ENCODE measurements at places on chromosomes 4 and X.

DNA sequence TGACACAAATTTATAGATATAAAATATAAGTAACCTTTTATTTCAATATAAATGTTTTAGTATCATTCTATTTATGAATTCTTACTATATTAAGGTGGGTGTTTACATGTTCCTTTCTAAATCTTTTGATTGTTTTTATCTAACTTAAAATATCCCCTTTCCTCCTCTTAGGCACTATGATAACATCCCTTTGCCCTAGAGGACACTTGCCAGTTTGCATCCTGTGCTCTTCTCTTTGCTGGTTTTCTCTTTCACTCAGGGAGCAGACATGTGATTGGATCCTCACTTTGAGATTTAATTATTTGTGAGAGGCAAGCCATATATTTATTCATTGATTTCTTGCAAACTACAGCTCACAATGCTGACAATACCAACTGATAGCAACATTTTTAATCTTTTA, 16.2 kb downstream of the LRIT3 start:
- DNase-seq: no peak

- no peak for DNase-seq
These were observed 768 bp upstream of the CDKL5 start for GRCh38 chrX:18424482-18425198.

DNA sequence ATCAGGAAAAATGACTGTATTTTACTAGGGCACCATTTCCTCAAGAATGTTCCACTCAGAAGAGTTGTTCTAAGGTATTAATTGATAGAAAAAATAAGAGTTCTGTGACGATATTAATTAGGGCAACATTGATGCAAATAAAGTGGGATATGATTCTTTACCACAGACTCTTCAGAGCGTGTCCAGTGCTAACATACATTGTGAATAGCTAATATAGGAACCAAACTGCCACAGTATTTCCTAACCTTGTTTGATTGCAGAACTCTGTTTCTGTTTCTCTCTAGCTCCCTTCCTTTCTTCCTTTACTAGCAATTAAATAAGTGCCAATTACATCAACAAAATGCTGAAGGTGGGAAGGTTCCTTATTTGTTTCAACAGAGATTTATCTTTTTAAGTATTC, 154.1 kb upstream of the CPEB2 start:
- no peak for DNase-seq

DNA sequence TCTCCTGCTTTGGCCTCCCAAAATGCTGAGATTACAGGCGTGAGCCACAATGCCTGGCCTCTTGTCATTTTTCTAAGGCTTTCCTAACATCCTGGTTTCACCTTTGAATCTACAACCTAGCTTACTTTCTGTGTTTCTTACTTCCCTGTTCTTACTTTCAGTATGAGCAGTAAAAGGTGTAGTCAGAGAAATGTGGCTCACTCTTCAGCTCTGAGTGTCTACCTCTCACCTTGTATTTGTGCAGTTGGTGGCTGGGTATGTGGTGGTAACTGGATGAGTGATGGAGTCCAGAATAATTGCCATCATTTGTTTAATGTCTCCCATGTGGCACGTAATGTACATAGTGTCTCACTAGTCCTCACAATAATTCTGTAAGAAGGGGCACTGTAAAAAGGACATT, 19.1 kb upstream of the CXCL11 start:
- DNase-seq: no peak

GRCh38 chr4:83625821-83626220, 89.9 kb downstream of the GPAT3 start:
- DNase-seq: no peak

DNA sequence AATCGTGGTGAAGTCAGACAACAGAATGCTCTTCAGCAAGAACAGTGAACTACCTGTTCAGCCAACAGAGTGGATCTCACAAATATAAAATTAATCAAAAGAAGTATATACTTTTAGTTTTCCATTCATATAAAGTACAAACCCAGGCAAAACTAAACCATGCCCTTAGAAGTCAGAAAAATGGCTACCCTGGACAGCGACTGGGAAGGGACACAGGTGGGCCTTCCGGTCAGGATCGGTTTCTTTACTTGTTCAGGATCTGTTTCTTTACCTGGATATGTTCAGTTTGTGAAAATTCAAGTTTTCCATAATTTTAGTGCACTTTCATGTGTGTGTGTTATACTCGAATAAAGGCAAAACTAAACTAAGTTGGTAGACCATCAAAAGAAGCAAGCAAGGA, 12.4 kb upstream of the GPR173 start:
- DNase-seq: no peak

GRCh38 chr4:68299492-68300457, 50.1 kb downstream of the YTHDC1 start:
- DNase-seq: no peak

GRCh38 chr4:182582245-182582644, 334.9 kb downstream of the DCTD start:
- no peak for DNase-seq

GRCh38 chrX:124518885-124519284, 172.5 kb downstream of the SH2D1A start:
- DNase-seq: peak; percentile 48

GRCh38 chr4:52376132-52376704, 282.9 kb downstream of the USP46 start:
- DNase-seq: peak; percentile 35

DNA sequence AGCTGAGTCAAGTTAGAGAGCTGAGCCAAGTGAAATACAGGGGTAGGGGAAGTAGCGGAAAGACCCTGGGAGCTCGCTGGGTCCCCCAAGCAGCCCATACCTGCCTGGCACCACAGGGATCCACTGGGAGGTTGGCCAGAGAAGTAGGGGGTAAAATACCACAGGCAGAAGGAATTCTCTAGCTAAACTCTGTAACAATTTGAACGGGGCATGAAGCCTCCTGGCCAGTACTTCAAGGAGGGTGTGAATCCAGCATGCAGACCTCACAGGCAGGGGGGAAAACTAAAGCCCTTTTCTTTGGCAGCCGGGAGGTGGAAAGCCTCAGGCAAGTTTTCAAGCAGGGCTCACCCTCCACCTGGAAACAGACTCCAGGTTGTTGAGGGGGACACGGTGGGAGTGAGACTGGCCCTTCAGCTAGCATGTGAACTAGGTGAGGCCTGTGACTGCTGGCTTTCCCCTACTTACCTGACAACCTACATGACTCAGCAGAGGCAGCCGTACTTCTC, 3.7 kb upstream of the UGT2A1 start:
- DNase-seq: no peak

DNA sequence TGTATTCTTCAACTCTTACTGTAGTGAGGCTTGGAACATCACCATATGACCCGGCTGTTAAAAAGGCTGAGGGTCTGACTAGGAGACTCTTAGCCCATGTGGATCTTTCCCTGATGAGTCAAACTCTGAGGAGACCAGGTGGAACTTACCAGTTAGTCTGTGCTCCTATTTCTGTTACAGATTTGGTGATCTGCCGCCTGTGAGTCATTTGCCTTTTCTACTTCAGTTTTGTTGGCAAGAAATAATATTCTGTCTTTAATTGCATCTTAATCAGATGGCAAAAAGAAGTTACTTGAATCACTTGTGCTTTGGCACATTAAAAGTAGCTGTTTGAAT, 48.4 kb downstream of the MTM1 start:
- DNase-seq: no peak

DNA sequence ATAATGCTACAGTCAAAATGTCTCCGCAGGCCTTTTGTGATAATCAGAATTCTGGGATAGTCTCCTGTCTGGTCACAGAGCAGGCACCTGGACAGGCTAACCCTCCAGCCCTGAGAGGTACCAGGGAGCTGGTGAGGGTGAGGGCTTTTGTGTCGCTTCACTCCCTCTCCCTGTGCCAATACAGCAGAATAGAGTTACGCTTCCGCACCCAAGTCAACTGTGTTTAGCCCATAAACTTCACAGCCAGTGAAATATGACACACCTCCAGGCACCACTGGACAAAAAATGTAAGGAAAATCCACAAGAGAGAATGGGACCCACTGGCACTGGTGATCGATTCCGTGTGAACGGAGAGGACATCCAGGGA, 1.3 kb downstream of the GAK start:
- DNase-seq: no peak

GRCh38 chr4:2862528-2862927, 18.9 kb downstream of the ADD1 start:
- peak; percentile 82 for DNase-seq

DNA sequence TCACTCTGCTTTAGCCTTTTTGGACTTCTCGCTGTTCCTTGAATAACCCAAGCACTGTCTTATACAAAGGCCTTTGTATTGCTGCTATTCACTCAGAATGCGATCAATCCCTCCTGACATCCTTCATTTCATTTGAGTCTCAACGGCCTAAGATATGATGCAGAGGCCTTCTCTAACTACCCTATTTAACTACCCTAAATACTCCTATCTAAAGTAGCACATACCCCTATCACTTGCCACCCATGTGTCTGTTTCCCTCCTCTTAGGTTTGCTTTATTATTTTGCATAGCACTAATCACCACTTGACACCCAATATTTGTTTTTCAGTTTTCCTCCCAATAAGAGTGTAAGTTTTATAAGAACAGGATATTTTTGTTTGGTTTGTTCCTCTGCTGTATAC, 42.3 kb upstream of the ACSL4 start:
- no peak for DNase-seq

- DNase-seq: no peak
These were observed 147.4 kb downstream of the SMIM20 start for GRCh38 chr4:26061248-26061986.

DNA sequence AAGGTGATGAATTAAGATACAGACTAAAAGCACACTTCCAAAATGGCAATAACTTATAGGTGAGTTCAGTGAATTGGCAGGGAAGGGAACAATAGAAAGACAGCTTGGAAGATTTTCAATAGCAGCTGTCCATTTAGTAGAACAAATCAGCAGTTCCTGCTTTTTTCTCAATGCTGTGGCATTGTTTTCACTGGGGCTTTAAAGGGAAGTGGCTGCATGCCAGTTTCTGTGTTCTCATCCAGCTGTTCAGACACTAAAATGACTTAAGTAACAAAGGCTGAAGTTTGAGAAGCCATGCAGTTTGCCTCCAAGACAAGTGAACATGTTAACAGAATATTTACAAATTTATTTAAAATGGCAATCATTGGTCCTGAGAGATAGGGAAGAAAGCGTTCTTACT, 291.9 kb downstream of the FAM47A start:
- no peak for DNase-seq
